Activated naive CD8-positive, alpha-beta T cell treated with anti-CD3 and anti-CD28 coated beads for 36 hours (primary cell): ENCODE measurements at places on chromosomes 7 and 10.

- no peak for DNase-seq
Measured at GRCh38 chr7:138565071-138565450, 105.0 kb downstream of the TRIM24 start.

GRCh38 chr10:35675846-35676245 lies 33.8 kb upstream of the FZD8 start:
- no peak for DNase-seq

DNA sequence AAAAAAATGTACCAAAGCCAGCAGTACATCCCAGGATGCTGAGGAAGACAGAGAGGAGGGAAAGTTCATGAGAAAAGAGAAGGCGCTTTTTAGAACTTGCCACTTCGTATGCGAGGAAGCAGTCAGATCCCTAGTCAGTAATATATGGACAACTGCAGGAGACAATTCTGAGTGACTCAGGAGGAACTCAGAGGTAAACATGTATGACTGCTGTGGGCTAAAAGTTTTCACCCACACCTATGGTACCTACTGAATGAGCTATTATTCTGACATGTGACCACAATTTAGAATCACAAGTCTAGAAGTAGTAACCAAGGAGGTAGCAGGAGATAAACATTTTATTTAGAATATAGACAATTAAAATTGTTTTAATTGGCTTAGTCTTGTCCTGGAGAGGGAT lies 126.5 kb downstream of the ICA1 start:
- no peak for DNase-seq

GRCh38 chr7:12738665-12739064 lies 51.2 kb downstream of the ARL4A start:
- no peak for DNase-seq

DNA sequence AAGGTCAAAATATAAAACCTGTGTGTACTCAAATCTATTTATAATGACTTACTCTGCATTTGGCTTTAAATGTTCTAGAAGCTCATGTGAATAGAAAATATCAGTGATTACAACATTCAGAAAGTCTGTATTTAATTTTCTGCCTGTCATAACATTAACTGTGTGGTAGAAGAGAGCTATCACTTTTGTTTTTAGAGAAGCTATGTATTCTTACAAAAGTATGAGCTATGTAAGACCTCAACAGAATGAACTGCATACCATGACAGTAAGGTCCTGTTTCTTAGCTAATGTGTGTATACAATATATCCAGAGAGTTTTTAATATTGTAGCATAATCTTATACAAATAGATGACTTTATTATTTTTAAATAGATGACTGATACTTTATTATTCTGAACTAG lies 61.5 kb downstream of the PTN start:
- DNase-seq, result no peak
